ENCODE measurements at places on chromosomes 6 and 20.

- DNase-seq, result peak; percentile 56
Measured at GRCh38 chr6:148747145-148747470, 278 bp downstream of the UST start.

- DNase-seq, result no peak
Measured at GRCh38 chr20:4235512-4236043, 220.2 kb upstream of the RNF24 start.

- DNase-seq, result no peak
Measured at GRCh38 chr6:142878407-142878806, 66.6 kb downstream of the HIVEP2 start.

DNA sequence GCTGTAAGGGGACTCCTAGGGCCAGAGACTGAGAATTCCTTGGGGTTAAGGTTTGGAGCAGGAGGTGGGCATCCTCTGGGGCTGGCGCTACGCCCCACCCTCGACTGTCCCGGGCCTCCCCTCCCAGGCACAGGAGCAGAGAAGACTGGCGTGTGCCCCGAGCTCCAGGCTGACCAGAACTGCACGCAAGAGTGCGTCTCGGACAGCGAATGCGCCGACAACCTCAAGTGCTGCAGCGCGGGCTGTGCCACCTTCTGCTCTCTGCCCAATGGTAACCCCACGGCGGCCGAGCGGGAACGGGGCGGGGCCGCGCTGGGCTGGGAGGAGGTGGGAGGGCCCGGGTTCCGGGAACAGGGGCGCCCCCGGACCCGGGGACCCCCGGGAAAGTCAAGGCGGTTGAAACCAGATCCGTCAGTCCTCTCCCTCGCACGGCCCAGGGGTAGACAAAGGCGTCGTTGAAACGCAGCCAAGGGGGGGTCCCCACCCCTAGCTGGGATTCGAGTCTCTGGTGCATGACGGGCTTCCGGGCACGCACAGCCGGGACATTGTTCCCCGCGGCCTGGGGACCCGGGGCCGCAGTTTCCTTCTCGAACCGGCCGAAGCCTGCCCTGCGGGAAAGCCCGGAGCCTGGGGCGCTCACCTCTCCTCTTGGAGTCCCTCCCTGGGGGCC is 844 bp downstream of the WFDC2 start:
- peak; percentile 47 for DNase-seq

DNA sequence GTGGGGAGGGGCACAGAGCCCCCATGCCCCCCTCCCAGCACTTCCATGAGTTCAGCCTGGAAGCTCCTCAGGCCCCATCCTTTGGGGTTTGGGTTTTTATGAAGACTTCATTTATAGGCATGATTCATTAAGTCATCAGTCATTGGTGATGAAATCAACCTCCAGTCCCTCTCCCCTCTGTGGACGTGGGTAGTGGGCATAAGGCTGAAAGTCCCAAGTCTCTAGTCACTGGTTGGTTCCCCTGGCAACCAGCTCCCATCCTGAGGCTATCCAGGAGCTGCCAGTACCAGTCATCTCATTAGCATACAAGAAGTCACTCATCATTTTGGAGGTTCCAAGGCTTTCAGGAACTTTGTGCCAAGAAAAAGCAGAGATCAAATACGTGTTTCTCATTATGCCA is 9.2 kb downstream of the TGM3 start:
- no peak for DNase-seq

DNA sequence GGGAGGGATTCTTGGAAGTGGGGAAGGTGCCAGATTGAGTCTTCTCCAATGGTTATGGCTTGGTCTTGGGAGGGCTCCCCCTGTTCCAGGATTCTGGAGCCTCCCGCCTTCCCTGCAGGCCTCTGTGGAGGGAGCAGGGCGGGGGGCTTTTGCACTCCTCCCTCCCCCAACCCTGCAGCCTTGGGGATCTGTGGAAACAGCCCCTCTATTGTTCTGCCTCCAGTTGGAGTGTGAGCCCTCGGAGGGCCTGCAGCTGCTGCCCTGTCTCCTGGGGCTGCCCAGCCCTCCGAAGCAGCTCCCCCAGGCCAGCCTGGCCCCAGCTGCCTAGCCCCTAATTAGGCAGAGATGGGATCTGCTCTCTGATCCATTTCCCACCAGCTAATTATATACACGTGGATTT is 14.7 kb downstream of the FAM110A start:
- DNase-seq, result no peak

DNA sequence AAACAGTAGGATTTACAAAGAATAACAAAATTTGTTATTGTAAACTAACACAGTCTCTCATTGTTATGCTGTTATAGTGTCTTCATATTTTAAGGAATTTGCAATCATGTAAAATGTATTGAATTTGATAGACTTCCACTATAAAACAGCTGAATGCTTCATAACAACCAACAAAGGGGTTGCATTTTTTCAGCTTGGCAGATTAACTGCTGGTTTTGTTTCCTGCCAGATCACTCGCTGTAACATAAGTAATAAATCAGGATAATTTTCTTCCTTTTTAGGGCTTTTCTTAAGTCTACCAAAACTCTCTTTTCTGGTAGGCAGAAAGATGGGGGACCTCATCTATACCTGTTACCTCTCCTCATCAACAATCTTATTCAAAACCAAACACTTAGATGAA is 169.8 kb downstream of the SAMD5 start:
- DNase-seq, result no peak

DNA sequence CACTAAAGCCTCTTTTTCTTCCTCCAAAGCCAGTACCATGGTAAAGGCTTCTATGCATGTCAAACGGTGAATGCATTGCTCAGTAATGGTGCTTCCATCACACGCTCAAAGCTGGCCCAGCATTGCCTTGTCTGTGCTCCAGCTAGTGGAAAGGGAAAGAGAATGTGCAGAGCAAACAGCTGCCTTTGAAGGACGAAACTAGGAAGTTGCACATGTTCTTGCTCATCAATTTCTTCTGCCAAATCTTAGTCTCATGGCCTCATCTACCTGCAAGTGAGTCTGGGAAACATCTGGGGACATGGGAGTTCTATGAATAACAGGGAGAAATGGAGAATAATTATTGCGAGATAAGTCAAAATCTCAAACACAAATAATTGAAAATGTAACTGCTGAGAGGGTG is 216.5 kb upstream of the SSTR4 start:
- DNase-seq, result no peak

GRCh38 chr6:132961610-132962009 is 147.2 kb downstream of the RPS12 start:
- DNase-seq, result peak; percentile 3

DNA sequence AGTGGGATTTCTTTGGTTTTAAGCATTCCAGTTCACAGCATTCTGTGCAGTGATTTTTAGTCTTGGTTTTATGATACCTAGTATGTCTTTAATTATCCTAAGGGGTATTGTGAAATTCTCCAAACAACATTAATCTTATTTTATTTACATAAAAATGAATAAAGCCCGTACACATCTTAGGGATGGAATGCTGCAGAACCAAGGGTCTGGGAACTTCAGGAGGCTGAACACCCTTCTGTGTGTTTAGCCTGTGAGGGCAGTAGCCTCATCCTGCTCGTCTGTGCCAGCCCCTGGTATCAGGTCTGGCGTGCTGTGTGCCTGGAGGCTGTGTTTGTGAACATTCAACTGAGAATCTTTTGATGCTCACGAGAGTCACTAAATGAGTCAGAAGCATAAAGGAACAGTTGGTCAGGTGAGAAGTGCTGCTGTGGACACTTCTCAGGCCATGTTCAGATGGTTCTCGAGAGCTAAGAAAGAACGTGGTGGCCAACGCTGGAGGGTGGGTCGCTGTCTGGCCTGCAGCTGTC is 25.2 kb upstream of the C20orf204 start:
- DNase-seq, result no peak

DNA sequence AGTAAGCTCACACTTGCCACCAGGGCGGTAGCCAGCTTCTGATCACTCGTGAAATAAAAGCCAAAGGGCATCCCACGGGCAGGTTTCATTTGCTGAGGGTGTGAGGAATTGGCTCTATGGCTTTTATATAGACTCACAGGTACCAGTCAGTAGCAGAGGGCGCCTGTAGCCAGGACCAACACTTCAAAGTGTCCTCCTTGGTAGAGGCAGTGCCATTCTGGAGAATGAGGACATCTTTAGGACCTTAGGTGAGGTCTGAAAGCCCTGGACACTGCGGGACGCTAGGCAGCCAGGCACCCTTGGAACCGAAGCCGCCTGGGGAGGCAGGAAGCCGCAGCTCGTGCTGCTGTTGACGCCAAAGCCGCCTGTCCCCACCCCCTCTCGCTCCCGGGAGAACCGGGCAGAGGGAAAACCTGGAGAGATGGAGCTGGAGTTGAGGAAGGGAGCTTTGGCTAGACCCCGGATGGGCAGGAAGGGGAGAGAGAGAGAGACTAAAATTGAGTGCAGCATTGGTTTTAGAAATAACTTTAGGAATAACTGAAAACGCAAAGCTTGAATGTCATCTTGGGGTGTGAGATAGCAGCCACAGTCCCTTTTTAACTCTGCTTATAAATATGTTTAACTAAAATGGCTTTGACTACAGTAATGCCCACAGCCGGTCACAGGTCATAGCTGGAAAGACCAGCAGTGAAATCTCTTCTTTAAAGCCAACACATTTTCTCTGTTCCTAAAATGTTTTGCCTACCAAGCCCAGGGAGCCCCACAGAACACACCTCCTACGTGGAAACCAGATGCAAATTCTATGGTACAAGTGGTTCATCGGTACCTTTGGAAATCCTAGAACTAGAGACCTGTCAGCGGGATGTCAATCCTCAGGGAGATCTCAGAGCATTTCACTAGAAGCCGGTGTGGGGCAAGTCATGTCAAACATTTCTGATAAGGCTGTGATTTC is 128.5 kb upstream of the CDYL start:
- DNase-seq, result peak; percentile 17

- DNase-seq, result no peak
Measured at GRCh38 chr6:15747354-15747883, 84.6 kb upstream of the DTNBP1 start.

- DNase-seq, result no peak
Measured at GRCh38 chr6:134034961-134035822, 17.2 kb downstream of the SLC2A12 start.

DNA sequence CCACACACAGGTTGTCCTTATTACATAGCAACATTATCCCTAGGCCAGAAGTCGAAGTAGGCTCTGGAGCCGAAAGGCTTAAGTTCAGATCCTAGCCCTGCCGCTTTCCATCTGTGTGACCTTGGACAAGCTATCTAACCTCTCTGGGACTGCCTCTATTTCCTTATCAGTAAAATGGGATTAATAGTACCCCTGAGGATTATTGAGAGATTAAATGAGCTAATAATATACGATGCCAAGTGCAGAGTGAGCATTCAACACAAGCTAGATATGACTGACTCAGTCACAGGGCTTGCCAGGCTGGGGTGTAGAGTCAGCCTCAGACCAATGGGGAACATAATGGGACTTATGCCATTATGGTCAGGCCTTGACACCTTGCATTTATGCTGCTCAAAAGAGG is 8.9 kb upstream of the SPATA2 start:
- no peak for DNase-seq

- DNase-seq, result no peak
Measured at GRCh38 chr6:41713159-41713649, 22.2 kb downstream of the TFEB start.

GRCh38 chr20:61331543-61331942 is 79.5 kb downstream of the CDH4 start:
- DNase-seq, result no peak

GRCh38 chr6:64014595-64014994 is 379.0 kb downstream of the PHF3 start:
- no peak for DNase-seq

DNA sequence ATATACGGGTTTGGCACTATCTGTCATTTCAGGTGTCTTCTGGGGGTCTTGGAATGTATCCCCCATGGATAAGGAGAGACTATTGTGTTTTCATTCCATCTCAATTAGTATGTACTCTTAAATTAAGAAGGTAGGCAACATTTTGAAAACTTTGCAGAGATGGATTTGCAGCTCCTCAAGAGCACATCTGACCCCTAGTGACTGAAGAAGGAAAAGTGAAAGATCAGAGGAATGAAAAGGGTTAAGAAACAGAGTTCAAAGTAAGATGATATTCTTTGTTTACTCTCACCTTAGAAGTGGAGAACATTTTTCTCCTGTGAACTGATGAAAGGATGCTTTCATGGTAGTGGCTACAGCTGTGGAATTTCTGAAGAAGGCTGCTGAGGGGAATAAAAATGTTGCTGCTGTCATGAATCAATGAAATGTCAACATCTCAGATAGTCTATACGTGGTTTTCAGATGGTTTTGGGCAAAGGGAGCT is 41.5 kb downstream of the SH3BGRL2 start:
- DNase-seq, result no peak

- DNase-seq, result peak; percentile 64
Measured at GRCh38 chr6:122839472-122839871, 50.4 kb downstream of the SMPDL3A start.

DNA sequence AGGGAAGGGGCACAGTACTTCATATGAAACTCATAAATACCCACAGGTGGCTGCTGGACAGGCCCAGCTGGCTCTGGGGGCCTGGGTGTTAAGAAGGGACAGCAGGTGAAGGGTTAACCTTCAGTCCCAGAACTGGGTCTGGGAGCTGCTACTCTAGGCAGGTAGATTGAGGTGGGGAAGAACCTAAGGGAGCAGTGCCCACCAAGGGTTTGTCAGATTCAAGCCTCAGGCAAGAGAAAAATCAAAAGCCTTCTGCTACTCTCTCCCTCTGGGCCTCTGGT is 5.6 kb downstream of the RPL10A start:
- DNase-seq, result no peak

DNA sequence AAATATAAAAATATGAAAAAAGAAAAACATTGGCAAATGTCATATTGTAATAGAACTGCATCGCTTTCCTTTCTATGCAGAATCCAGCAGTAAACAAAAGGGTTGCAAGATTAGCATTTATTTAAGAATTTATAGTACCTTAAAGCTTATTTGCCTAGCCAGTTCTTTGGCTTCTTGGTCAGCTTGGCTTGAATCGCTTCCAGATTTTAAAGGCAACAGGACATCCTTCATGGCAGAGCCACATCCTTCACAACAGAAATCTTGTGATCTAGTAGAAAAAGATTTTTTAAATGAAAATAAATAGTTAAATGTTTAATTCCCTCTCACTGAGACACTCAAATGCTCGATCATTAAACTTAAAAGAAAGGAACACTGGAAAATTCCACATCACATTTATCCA is 17.4 kb downstream of the UBE2J1 start:
- no peak for DNase-seq

DNA sequence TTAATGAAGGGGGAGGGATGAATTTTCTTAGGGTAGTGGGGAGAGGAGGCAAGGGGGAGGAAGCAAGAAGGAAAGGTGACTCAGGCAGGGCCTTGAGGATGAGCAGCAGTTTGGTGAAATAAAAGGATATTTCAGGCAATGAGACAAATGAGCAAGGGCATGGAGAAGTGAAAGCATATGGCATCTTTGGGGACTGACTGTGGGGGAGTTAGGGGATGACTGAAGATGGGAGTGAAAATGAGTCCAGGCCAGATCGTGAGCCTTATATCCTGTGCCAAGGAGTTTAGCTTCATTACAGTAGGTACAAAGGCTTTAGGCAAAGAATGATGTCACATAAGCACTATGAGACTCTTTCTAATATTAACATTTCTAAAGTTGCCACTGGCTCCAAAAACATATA is 51.9 kb downstream of the ILRUN start:
- no peak for DNase-seq

GRCh38 chr20:29079769-29080690 is 2177.4 kb upstream of the DEFB115 start:
- peak; percentile 19 for DNase-seq

Data from activated T-cell treated with anti-CD3 and anti-CD28 coated beads, Interleukin-2, amount 50 U/mL, for 72 hours (primary cell).